ENCODE measurements at places on chromosomes 11 and 22. TPM values are rescaled to one million over a fixed set of nuclear protein-coding genes. Genes with fewer than 3 reads are reported as not detected.

Gene OR6X1
- not detected for total RNA-seq

Gene TH
- not detected for total RNA-seq

GRCh38 chr11:36628765-36629244 lies 30.8 kb upstream of the RAG2 start:
- H3K27ac ChIP-seq: no peak overlapping the region
- H3K36me3 ChIP-seq: no peaks in the 10 kb centered on the region
- H3K27me3 ChIP-seq: peaks cover 10% of the 10 kb centered on the region
- no peak overlapping the region for H3K4me3 ChIP-seq
- peaks cover 8% of the 10 kb centered on the region for H3K4me1 ChIP-seq

GRCh38 chr22:48343461-48343860 lies 1484.2 kb downstream of the BRD1 start:
- no peaks in the 10 kb centered on the region for H3K27me3 ChIP-seq
- H3K4me1 ChIP-seq: no peaks in the 10 kb centered on the region
- DNase-seq: no peak
- H3K27ac ChIP-seq: no peak overlapping the region
- no peak overlapping the region for H3K4me3 ChIP-seq

DNA sequence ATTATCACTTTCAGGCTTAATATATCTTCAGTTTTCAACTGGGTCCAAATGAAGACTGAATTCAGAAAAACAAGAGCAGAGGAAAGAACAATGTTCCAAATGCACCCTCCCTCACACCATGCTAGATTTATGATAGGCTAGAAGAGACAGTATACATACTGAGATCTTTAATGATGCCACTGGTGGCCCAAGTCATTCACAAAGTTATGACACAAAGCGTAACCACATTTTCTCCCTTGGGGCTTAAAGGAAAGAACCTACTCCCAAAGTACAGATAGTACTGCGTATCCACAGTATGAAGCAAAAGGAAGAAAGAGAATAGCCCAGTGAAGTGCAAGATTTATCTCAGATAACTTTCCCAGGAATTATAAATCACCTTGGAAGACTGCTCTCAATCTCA lies 10.9 kb upstream of the SOX6 start:
- H3K36me3 ChIP-seq: no peaks in the 10 kb centered on the region
- H3K27me3 ChIP-seq: no peaks in the 10 kb centered on the region
- H3K4me1 ChIP-seq: no peaks in the 10 kb centered on the region
- H3K27ac ChIP-seq: no peak overlapping the region
- no peak for DNase-seq

- H3K27ac ChIP-seq: no peak overlapping the region
- H3K4me3 ChIP-seq: no peak overlapping the region
- DNase-seq: peak; percentile 69
- peaks cover 8% of the 10 kb centered on the region for H3K27me3 ChIP-seq
Measured at GRCh38 chr11:69352715-69353319, 58.9 kb downstream of the MYEOV start.

DNA sequence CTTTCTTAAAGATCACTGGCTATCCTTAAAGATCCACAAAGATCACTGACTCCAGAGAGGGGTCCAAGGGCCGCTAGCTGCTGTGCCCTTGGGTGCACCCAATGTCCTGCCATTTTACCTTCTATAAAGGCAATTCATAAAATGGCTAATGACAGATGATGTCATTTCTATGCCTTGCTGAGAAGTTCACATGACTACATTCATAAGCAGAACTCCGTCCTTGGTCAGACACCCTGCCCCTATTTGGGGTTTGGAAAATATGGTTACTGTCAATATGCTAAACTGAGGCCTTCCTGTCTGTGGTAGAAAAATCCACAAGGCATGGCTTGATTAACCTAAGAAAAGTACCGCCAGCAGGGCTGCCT lies 60.9 kb upstream of the BMAL1 start:
- H3K27ac ChIP-seq: no peak overlapping the region
- no peak for DNase-seq
- no peaks in the 10 kb centered on the region for H3K36me3 ChIP-seq
- H3K4me3 ChIP-seq: no peak overlapping the region
- no peaks in the 10 kb centered on the region for H3K27me3 ChIP-seq

GRCh38 chr22:29155966-29156365 lies 49.7 kb upstream of the EMID1 start:
- H3K4me1 ChIP-seq: peaks cover 5% of the 10 kb centered on the region
- no peak overlapping the region for H3K27ac ChIP-seq
- H3K36me3 ChIP-seq: no peaks in the 10 kb centered on the region
- no peak overlapping the region for H3K4me3 ChIP-seq
- DNase-seq: no peak

- peak overlapping the region; percentile 84 for H3K27ac ChIP-seq
- DNase-seq: peak; percentile 92
- H3K4me1 ChIP-seq: peaks cover 47% of the 10 kb centered on the region
- no peaks in the 10 kb centered on the region for H3K27me3 ChIP-seq
- H3K36me3 ChIP-seq: no peaks in the 10 kb centered on the region
Measured at GRCh38 chr22:44685384-44686056, 16.5 kb upstream of the PRR5 start.

DNA sequence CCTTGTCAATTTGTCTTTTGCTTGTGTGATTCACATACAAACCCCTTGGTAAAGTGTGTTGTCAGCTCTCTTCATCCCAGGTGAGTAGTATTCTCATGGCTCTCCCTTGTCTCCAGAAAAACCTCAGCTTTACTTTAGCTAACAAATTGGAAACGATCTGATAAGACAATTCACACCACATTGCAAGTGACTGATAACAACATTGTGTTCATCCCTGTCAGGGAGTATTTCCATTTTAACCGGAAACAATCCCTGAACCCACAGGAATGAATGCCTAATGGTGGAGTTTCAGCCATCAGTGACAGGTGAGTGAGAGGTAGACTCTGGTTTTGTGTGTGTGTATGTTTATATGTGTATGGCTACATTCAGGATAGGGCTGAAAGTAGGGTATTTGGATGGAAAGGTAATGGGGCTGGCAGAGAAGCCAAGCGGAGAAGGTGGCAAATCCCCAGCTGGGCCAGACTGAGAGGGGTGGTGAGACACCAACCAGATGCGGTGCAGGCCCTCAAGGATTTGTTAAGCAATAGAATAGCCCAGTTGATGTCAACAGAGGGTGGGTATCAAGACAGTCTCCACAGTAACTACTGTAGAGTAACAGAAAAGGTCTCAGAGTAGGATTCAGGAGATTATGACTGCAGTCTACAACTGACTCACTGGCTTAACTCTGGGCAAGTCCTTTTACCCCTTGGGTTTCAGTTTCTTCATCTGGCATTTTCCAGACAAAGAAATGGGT lies 7.6 kb downstream of the LRRC51 start:
- H3K36me3 ChIP-seq: no peaks in the 10 kb centered on the region
- DNase-seq: no peak
- H3K4me3 ChIP-seq: no peak overlapping the region

Measured in activated CD4-positive, alpha-beta memory T cell treated with anti-CD3 and anti-CD28 coated beads for 36 hours (primary cell).